ENCODE measurements at places on chromosomes 4 and X.

GRCh38 chr4:57187246-57187645 is 77.1 kb upstream of the IGFBP7 start:
- DNase-seq: no peak

DNA sequence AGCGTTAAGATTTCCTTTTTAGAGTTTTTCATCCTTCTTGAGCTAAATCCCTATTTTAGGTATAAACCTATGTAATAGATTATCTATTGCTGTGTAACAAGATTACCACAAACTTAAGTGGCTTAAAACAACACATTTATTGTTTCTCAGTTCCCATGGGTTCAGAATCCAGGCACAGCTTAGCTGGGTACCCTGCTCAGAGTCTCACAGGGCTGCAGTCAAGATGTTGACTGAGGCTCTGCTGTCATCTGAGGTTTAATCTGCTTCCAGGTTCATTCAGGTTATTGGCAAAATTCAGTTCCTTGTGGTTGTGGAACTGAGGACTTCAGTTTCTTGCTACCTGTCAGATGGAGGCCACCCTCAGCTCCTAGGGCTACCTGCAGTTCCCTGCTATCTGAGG is 60.9 kb downstream of the GK start:
- no peak for DNase-seq

- no peak for DNase-seq
These were observed 33.1 kb downstream of the PDK3 start for GRCh38 chrX:24498181-24498580.

GRCh38 chrX:20974326-20974725 is 399.9 kb upstream of the CNKSR2 start:
- DNase-seq: peak; percentile 73

GRCh38 chrX:13285693-13286092 is 34.2 kb downstream of the ATXN3L start:
- no peak for DNase-seq

GRCh38 chr4:145644699-145645098 is 25.5 kb downstream of the MMAA start:
- no peak for DNase-seq

DNA sequence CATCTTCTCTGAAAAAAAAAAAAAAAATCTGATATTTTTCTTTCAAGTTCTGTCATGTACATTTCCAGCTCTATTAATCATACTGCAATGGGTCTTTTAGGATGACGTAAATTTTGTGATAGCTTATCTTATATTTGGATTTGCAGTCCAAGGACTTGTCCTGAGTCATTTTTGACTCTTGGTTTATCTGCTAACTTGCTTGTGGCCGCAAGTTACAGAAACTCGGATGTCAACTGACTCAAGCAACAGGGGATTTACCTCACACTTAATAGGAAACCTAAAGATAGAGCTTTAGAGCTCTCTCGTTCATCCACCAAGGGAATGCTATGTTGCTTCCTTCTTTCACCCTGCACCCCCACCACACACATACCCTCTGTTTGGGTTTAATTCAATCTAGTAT is 1433.8 kb upstream of the TENM3 start:
- peak; percentile 27 for DNase-seq

GRCh38 chr4:8747467-8748235 is 124.0 kb downstream of the HMX1 start:
- DNase-seq: no peak

GRCh38 chrX:42495139-42495538 is 282.8 kb downstream of the PPP1R2C start:
- no peak for DNase-seq

GRCh38 chr4:182843808-182844325 is 73.3 kb downstream of the DCTD start:
- no peak for DNase-seq

DNA sequence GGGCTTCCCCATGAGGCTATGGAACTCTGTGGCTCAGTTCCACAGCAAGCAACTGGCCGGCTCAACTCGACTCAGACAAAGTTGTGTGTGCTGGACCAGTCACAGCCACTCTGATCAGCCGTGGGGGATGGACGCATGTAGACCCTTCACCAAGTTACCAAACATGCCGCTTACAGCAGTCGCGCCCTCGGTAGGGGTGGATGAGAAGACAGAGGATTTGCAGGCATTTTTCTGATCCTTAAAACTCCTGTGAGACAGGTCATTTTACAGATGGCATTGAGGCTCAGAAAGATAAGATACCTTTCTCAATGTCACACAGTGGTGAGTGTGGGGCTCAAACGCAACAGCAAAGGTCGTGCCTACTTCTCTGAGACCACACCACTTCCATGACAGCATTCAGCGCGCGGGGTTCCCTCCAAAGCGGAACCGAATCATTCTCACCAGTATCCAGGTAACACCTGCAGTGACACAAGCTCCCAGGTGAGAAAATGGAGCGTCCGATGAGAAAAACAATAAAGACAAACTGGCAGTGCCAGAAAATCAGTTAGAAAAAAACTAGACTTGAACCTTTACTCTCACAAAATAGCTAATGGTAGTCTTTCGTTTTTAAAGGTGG is 83.6 kb downstream of the RELL1 start:
- DNase-seq: no peak

GRCh38 chrX:99798936-99799335 is 611.1 kb downstream of the PCDH19 start:
- no peak for DNase-seq

- no peak for DNase-seq
These were observed 228.6 kb upstream of the BCOR start for GRCh38 chrX:40326186-40326965.

- no peak for DNase-seq
These were observed 10.1 kb downstream of the SEC24D start for GRCh38 chr4:118825799-118826198.

GRCh38 chrX:27995611-27996010 is 14.4 kb upstream of the DCAF8L1 start:
- peak; percentile 67 for DNase-seq

DNA sequence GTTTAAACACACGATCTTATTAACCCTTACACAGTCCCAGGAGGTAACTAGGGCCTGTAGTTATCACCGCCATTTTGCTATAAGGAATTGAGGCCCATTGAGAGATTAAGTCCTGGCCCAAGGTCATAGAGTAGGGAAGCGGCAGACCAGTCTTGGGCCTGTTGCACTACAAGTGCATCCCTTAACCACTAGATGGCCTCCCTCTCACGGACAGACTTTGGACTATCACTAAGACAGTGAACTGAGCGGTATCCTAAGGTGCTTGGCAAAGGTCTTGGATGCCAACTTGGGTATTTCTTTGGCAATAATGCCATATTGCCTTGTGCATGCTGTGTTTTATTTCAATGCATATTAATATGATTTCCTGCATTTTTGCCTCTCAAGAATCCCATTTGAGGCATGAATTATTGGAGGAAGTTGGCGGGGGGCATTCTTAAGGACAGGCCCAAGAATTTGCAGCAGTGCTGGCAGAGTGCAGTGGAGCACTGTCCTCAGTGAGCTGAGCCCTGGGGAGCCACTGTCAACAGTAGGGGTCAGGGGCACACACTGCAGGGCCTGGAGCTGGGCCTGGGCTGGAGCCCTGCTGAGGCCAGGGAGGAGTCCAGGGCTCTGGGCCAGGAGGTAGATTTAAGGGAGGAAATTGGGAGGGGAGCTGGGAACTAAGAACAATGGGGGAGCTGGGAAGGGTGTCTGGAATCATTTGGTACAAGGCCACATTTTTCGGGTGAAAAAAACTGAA is 147.4 kb downstream of the SMIM20 start:
- peak; percentile 66 for DNase-seq

DNA sequence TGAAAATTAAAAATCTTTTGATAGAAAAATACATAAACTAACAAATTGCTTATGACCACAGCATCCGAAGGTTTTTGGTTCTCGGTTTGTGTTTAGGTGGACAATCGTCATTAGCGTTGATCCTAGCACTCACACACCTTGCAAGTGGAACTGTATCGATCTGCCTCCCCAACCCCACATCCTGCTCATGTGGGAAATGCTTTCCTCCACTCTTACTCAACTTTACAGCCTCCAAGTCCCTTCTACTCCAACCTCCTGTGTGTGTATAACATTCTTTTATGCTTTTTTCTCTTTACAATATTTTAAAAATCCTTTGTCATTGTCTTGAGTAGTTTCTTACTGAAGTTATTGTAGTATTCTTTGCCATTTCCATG is 15.6 kb upstream of the TMEM131L start:
- no peak for DNase-seq

- DNase-seq: no peak
These were observed 414.4 kb downstream of the SMARCA1 start for GRCh38 chrX:129108936-129109335.

Measured in MV-4-11 (cell line).